Breast epithelium (tissue), 4 donors: ENCODE measurements at places on chromosomes 3 and 15.

DNA sequence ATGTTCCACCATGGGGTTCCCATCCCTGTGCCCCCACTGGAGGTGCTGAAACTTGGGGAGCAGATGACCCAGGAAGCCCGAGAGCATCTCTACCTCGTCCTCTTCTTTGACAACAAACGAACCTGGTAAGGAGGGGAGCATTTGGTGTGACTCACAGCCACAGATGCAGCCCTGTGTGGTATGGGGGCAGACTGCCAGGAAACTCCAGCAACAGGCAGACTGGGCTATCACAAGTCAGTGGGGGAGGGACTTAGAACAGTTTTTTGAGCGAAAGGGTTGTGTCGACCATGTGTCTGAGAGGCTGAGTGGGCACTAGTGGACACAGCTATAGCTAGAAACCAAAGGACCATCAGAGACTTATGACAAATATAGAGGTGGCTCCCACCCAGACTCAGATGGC, 3.4 kb upstream of the OGG1 start:
- DNase-seq = no peak

DNA sequence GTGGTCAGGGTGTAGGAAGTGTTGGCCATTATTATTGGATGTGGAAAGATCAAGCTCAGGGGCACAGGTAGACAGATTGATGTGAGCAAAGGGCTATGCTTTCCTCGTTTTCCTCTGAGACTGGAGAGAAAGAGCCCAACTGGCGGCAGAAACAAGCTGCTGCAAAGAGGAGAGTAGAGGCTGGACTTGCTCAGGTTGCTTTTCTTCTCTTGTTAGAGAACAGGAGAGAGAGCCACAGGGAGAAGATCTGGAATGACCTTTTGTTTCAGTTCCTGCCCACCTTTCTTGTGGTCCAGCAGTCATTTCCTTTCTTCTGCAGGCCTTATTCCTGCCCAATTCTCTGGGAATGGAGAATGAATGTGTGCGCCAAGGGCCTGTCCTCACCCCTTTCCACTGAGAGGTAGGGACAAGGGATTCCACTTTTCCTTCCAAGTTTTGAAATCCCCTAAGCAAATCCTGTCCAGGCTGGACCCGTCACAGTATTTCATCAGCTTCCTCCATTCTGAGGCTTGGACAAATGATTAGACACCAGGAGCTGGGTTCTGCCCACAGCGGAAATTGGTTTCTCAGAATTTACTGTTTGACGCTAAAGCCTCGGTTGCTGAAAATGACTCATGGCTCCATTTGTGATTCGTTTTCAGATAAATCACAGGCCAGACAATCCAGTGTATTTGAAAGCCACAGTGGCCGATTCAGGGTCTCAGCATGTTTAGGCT, 16.1 kb downstream of the ZNF80 start:
- no peak for DNase-seq

- no peak for DNase-seq
Observed at GRCh38 chr3:70914862-70915261, 602.4 kb upstream of the MDFIC2 start.

- no peak for DNase-seq
Observed at GRCh38 chr3:62922326-62922725, 47.1 kb upstream of the CADPS start.

- no peak for DNase-seq
Observed at GRCh38 chr3:160885791-160886286, 129.8 kb downstream of the PPM1L start.

DNA sequence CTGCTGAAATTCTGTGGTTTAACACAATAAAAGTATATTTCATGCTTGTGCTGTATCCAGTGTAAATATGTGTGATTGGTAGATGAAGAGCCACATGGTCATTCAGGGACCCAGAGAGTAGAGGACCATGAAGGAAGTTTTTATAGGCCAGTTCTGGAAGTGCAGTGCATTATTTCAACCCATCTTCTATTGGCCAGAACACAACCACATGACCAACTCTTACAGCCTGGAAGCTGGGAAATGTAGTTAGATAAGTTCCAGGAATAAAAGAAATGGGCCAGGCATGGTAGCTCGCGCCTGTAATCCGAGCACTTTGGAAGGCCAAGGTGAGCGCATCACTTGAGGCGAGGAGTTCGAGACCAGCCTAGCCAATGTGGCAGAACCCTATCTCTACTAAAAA, 21.4 kb upstream of the PRTG start:
- no peak for DNase-seq

GRCh38 chr3:133295199-133295901, 104.5 kb upstream of the BFSP2 start:
- no peak for DNase-seq

DNA sequence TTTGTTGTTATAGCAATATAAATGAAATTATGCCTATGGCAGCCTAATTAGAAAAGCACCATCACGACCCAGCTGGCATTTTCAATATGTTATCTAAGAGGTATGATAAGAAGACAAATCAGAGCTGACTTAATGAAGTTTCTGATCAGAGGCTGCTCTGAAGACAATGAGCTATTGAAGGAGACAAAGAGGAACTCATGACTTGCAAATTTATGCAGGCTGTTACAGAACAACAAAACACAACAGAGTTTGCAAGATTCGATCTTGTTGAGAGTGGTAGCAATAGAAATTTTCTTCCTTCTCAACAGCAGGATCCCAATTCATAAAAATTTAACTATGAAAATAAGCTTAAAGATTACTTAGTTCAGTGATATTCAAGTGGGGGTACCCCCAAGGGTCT, 7.7 kb downstream of the CCDC54 start:
- DNase-seq = no peak

DNA sequence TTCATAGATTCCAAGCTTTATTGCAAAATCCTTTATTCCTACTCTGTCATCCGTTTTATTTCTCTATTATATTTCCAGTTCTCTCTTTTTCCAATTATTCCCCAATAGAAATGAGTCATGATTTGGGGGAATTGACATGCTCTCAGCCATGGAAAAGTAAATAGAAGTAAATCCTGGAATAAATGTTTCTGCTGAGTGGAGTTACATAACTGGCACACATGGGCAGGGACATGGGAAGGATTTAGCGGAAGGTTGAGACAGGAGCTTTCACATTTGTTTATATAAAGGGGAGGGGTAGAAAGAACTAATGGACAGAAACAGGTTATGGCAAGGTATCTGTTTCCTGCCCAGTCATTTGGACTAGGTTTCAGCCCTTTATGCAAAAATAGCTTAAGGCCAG, 221.6 kb downstream of the PLOD2 start:
- no peak for DNase-seq

DNA sequence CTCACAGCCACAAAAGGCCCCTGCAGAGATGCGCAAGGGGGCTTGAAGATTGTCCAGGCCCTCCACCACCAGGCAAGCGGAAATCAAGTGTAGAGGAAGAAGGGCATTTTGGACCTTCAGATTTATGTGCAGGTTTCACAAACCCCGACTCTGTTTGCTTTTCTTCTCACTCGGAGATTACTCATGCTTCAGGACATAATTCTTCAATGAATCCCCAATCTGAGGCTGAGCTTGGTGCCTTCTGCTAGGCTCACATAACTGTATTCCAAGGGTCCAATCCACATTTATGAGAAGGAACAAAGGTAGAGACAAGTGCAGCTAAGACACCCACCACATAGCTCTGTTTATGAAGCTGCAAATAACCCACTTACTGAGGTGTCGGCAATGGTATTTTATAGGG, 50.6 kb upstream of the NMNAT3 start:
- DNase-seq = no peak

- DNase-seq = no peak
Observed at GRCh38 chr15:70643106-70643782, 120.1 kb downstream of the UACA start.

GRCh38 chr3:42031808-42032480, 59.2 kb upstream of the TRAK1 start:
- DNase-seq = no peak
